ENCODE measurements at places on chromosomes 12 and 14.

DNA sequence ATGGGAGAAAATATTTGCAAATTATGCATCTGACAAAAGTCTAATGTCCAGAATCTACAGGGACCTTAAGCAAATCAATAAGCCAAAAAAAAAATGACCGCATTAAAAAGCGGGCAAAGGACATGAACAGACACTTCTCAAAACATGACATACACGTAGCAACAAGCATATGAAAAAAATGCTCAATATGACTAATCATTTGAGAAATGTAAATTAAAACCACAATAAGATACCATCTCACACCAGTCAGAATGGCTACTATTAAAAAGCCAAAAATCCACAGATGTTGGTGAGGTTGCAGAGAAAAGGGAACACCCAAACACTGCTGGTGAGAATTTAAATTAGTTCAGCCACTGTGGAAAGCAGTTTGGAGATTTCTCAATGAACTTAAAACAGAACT is 16.1 kb downstream of the PAWR start:
- no peak for DNase-seq

- no peak for DNase-seq
These were observed 18.2 kb downstream of the VASH1 start for GRCh38 chr14:76779221-76780057.

GRCh38 chr14:104724407-104724980 is 465 bp downstream of the ADSS1 start:
- no peak for DNase-seq

- no peak for DNase-seq
These were observed 159.5 kb downstream of the BRMS1L start for GRCh38 chr14:35985474-35986218.

DNA sequence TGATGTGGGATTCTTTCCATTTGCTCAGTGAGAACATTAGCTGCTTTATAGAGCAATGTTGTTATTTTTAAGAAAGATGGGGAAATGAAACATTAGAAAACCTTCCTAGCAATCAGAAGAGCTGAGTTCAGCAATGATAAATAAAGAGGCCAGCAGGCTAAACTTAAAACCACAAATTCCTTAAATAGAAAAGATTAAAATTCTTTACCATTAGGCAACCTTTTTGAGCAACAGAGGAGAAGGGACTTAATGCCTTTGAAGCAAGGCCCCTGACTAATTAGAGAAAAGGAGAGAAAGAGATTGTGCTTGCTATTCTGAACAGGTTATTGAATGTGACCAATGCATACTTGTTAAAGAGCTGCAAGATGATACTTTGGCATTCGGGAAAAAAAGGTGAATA is 160.8 kb upstream of the LMO3 start:
- DNase-seq, result no peak

DNA sequence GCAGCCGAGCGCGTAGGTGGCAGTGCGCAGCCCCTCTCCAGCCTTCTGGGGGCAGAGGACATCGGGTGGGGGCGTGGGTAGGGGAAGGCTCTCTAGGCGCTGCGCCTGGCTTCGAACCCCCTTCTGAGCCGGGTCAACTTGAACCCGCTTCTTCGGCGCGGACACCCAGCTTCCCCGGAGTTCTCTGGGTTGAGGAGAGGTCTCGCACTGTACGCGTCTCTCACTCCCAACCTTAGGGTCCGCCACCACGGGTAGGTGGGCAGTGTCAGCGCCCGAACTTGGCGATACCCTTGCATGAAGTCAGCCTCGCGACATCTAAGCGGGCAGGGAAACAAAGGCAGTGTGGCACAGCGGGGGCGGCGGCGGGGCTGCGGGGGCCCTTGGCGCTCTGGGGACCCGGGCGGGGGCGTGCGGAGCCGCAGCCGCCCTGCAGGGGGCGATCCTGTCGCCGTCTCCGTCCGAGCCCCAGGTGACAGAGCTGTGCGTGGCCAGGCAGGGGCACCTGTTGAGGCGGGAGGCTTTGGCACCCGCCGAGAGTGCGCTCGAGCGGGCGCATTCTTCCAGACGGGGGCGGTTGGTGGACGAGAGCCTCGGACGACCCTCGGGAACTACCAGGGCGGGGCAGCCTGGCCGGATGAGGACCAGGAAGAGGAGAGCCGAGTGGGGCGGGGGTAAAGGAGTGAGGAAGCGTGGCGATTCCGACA is 1.1 kb downstream of the GALNT16 start:
- DNase-seq, result peak; percentile 55

Measured in GM06990 (cell line).